ENCODE measurements at places on chromosomes 4 and X.
A peak's percentile ranks its signal among the peaks of the same experiment; 100 is the strongest.

GRCh38 chr4:2318476-2318875 lies 56.6 kb upstream of the MXD4 start:
- DNase-seq, result no peak

- no peak for DNase-seq
Measured at GRCh38 chr4:131337936-131338335, 1811.2 kb upstream of the PCDH10 start.

DNA sequence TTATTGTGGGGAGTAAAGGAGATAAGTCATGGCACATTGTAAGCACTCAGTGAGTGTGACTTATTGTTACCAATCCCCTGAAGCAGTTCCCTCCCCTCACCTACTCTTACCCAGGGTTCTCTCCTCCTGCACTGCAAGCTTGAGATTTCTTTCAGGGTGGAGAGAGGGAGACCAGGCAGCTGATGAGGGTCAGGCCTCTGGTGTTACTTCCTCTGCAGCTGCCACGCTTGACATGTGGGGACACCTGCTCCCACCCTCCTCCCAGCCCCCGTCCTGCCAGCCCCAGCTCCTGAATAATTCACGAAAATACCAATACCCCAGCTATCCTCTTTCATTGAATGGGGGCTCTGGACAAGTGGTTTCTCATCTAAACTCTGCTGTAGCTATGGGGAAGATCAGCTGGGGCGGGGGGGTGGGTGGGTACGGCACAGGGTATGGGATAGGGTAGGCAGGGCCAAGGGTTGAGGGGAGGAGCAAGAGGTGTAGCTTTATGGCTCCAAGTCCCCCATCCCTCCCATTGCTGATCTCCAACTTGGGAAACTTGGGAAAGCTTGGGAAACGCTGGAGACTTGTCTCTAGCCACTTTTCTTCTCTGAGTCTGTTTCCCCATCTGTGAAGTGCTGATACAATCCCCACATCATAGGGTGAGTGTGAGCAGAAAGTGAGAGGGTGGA lies 148.5 kb upstream of the PJA1 start:
- DNase-seq, result no peak

GRCh38 chr4:77959566-77960338 lies 97.1 kb downstream of the MRPL1 start:
- DNase-seq, result peak; percentile 82

- DNase-seq, result no peak
Measured at GRCh38 chrX:139758809-139759208, 50.8 kb upstream of the MCF2 start.

GRCh38 chrX:134545510-134545909 lies 85.5 kb downstream of the HPRT1 start:
- no peak for DNase-seq

- no peak for DNase-seq
Measured at GRCh38 chrX:30224536-30224935, 5.9 kb upstream of the MAGEB3 start.

GRCh38 chr4:79046016-79046592 lies 106.9 kb upstream of the PAQR3 start:
- no peak for DNase-seq

Measured in fibroblast of pulmonary artery (primary cell).